ENCODE measurements at places on chromosomes 7 and 10.
A peak's percentile ranks its signal among the peaks of the same experiment; 100 is the strongest.

DNA sequence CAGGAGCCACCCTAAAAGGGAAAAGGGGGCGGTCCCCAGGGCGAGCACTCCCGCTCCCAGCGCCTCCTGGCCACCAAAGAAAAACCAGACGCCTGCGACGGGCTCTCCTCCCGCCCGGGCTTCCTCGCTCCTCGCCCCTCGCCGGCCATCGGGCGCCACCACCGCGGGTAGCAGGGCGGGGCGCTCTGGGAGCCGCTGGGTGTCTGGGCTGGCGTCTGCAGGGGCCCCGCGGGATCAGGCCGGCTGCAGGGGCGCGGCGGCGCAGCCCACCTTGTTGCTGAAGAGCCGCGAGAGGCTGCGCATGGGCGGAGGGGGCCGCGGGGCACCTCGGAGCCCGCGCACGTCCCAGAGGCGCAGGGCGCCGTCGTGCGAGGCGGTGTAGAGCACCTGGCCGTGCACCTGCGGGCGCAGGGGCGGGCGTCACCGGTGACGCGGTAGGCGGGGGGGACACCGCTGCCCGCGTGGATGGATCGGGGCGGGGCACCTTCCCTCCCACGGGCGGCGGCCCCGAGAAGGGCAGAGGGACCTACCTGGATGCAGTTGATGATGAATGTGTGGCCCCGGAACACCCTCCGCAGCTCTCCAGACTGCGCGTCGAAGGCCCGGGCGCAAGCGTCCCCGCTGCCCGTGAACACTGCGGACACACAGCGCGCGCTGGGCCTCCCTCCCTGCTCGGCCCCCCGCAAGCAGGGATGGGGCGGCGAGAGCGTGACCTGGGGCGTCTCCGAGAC lies 28.3 kb downstream of the WDR86 start:
- peak; percentile 79 for DNase-seq

DNA sequence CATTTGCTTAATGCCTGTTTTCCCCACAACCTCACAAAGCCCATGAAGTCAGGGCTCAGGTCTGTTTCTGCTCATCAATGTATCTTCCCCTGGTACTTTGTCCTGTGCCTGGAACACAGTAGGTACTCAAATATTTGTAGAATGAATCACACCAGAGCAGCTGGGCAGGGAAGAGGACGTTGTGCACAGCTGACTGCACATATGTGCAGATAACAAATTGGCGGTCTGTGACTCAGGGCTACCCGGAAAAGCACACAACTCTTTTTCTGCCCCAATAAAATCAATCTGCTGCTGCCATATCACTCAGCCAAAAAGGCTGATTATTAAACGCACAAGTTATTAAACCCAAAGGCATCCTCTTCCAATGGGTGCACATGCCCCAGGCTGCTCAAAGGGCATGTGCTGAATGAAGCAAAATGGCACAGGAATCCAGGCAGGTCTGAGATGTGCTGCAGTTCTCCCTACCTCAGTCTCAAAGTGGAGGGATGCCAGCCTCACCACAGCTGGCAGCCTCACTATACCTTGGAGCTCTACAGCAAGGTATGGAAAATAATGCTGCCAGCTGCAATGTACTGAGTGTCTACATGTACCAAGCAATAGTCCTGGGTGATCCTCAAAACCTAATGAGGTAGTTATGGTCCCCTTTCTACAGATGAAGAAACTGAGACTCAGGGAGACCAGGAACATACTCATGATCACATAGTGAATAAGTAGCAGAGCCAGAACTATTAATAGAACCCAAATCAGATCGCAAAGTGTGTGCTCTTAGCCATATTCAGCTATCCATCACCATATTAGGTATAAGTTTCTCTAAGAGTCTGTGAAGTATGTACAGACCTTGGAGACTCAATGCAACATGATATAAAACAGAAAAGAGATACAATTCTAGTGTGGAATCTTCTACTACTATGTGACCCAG lies 43.4 kb downstream of the SORBS1 start:
- peak; percentile 72 for DNase-seq

- DNase-seq, result peak; percentile 3
Measured at GRCh38 chr10:58734116-58734515, 221.4 kb downstream of the BICC1 start.

GRCh38 chr7:9958486-9958885 lies 1015.2 kb upstream of the PHF14 start:
- DNase-seq, result peak; percentile 98

DNA sequence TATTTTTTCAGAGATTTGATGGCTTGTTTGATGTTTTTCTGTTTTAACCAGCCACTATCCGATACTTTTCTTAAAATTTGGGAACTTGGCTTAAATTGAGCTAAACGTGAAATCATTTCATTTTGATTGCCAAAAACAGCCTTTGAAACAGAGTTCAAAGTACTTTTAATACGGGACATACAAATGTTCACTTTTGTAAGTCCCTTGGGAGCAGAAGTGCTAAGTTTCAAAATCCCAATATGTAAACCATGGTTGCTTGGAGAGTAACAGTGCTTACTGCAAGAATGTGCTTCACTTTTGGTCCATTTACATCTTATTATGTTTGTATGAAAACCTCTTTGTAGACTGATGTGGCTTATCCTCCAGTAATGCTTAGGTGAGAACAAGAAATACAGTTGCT lies 10.9 kb downstream of the PNPLA8 start:
- DNase-seq, result no peak

DNA sequence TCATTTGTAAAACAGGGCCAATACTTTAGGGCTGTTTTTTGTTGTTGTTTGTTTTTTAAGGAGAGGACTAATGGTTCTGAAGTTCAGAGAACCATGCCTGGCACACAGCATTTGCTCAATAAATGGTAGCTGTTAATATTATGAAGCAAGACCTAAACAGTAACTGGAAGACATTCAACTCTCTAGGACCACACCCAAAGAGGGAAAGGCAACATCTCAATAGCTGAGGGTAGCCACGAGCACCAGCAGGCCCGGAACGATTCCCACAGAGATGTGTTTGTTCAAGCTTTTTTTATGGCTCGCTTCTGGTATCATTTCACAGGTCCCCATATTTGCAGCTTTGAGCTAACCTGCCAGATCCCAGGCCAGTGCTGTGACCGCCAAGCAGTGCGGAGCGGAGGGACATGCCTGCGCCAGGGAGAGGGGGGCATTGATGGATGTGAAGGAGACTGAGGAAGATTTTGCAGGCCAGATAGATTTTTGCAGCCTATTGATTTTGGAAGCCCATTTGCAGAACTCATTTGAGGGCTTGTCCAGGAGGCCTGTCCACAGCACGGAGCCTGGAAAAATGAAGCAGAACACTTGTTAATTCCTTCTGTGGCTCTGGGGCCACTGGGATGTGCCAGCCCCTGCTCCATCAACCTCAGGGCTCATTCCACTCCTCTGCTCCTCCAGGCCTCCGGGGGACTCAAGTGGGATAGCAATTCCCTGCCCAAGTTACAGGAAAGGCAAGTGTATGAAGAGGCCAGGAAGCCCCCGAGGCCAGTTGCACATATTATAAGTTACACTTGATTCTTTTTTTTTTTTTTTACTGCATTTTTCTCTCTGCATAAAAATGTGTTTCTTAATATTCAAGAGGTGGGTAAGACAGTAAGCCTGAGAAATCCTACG lies 57.3 kb upstream of the FGFR2 start:
- peak; percentile 81 for DNase-seq

- DNase-seq, result peak; percentile 30
Measured at GRCh38 chr10:105413997-105414396, 772.9 kb downstream of the SORCS3 start.

- no peak for DNase-seq
Measured at GRCh38 chr10:48554246-48554645, 50.6 kb downstream of the ARHGAP22 start.

GRCh38 chr7:30162622-30163124 lies 27.9 kb downstream of the MTURN start:
- DNase-seq, result peak; percentile 100

DNA sequence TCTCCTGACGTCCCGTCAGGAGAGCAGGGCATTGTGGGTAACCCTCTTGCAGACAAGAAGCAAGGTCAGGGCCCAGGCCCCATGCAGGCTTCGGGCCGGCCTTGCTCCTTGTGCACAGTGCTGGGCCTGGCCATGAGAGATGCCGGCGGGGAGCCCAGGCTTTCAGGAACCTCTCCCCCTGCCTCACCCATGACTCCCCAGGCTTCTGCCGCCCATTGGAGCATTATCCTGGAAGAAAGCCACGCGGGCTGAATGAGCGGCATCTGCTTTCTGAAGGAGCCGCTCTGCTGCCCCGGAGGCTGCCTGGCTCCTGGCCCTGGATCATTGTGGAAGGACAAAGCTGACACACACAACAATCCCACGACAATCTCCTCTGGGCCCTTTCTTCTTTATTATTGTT lies 233.5 kb downstream of the TCF7L2 start:
- no peak for DNase-seq

DNA sequence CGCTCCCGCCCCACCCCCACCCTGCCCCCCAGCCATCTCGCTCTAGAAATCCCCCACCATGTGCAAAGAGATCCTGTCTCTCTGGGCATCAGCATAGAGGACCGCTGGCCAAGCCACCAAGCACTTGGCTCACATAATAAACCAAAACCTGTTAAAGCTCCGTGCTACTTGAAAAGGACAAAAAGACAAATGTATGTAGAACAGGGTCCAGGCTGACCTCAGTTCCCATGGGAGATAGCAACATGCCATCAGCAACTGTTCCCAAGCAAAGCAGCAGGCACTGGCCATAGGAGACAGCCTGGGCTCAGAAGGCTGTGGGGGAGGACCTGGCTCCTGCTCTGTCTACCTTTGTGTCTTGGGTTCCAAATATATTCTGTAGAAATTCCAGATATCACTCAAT lies 38.4 kb upstream of the GDF10 start:
- DNase-seq, result no peak

DNA sequence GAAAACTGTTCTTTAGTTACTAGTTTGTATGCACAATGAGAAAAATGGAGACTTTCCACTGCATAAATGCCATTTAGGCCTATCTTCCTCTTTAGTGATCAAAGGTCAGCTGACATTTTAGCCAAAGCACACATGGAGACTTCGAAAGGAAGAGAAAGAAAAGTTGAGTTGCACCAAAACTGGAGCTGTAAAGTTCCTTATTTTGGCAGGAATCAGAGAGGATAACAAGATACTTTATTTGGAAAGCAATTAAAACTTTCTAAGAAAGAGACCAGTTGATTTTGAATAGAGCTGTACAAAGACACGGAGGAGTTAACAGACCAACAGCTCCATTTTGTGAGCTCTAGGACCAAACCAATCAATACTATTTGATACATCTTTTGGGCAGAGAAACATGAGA lies 14.2 kb downstream of the ENTPD7 start:
- DNase-seq, result no peak

GRCh38 chr7:139230023-139230422 lies 1.0 kb upstream of the UBN2 start:
- no peak for DNase-seq

DNA sequence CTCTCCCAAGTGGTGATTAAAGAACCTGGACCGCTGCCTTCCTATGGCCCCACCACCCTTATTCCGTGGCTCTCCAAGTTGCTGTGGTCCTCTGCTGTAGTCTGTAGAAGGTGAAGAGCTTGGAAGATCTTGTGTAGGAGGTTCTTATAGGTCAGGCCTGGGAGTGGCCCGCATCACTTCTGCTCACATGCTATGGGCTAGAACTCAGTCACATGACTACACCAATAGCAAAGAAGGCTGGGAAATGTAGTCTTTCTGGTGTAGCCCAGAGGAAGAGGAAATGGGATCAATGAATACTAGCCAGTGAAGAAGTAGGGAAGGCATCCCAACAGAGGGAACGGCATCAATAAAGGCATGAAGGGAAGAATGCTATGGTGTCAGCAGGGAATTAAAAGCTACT lies 41.3 kb upstream of the AOAH start:
- DNase-seq, result no peak

GRCh38 chr10:125363791-125364190 lies 203.4 kb upstream of the CTBP2 start:
- DNase-seq, result no peak

GRCh38 chr7:12351843-12352242 lies 51.8 kb downstream of the VWDE start:
- DNase-seq, result no peak

DNA sequence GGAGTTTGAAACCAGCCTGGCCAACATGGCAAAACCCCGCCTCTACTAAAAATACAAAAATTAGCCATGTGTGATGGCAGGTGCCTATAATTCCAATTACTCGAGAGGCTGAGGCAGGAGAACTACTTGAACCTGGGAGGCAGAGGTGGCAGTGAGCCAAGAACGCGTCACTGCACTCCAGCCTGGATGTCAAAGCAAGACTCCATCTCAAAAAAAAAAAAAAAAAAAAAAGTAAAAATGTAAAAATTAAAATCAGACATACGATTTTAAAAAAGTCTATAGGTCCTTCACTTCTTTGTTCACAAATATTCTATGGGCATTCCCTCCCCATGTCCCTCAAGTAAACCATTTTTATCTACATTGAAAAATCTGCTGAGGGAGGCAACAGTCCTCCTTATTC lies 34.9 kb upstream of the TLL2 start:
- no peak for DNase-seq

DNA sequence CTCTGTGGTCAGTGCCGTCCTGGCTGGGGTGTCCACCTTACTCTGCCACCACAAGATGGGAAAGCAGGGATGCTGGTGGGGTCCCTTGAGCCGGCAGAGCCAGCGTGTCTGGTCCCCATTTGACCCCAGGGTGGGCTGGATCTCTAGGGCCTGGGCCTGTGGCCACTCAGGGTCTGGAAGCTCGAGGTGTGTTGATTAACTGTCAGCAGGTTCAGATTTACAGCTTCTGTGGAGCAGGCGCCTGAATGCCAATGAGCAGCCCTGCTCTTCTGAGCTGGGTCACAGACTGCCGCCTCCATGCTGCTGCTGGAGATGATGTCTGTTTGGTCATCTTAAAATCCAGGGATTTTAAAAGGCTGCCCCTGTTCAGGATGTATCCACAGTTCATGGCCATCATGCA lies 11.3 kb upstream of the DPYSL4 start:
- DNase-seq, result no peak

GRCh38 chr7:35624299-35625186 lies 70.4 kb downstream of the HERPUD2 start:
- DNase-seq, result peak; percentile 87

GRCh38 chr10:84195044-84195830 lies 900 bp downstream of the CDHR1 start:
- DNase-seq, result peak; percentile 23

GRCh38 chr7:103810112-103810744 lies 179.2 kb downstream of the RELN start:
- peak; percentile 64 for DNase-seq

GRCh38 chr10:133226251-133226808 lies 3.7 kb upstream of the UTF1 start:
- no peak for DNase-seq

GRCh38 chr7:95141755-95142154 lies 182.6 kb downstream of the PON1 start:
- no peak for DNase-seq

Data from NCI-H69 (cell line).